ENCODE measurements at places on chromosomes 11 and 22.

DNA sequence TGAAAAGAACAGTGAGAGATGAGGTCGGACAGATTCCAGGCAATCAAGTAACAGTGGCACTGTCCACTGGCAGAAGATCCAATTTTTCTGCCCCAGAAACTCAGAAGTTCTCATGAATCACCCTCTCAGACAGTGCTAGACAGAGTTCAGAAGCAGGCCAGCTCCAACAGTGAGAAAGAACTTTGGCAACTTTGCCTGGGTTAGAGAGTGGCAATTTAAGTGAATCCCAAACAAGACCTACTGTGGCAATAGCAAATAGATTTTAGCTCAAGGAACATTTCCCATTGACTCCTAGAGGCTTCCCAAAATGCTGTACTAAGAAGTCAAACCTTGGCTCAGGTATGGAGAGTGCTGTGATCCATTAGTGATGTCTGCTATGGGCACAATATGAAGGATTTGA is 12.3 kb downstream of the CD44 start:
- no peak for DNase-seq

- no peak for DNase-seq
Observed at GRCh38 chr22:30902496-30903357, 65.8 kb downstream of the MORC2 start.

- no peak for DNase-seq
Observed at GRCh38 chr22:44883011-44883421, 126.8 kb downstream of the PHF21B start.

- DNase-seq = peak; percentile 22
Observed at GRCh38 chr22:26586556-26587325, 3.2 kb downstream of the TPST2 start.

DNA sequence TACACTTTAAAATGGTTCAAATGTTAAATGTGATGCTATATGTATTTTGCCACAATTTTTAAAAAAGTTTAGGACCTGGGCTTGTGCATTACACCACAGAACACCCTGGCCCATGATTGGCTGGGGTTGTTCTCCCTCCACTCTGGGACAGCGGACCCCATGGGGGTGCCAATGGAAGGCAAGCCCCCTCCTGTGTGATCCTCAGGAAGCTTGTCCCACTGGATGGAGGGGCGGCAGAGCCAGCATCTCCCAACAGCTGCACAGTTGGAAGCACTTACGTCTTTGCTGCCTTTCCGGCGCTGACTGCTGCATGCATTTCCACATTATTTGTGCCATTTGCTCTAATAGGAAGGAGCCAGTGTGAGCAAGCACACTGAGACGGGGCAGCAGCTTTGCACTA is 196.5 kb downstream of the SHANK2 start:
- no peak for DNase-seq

DNA sequence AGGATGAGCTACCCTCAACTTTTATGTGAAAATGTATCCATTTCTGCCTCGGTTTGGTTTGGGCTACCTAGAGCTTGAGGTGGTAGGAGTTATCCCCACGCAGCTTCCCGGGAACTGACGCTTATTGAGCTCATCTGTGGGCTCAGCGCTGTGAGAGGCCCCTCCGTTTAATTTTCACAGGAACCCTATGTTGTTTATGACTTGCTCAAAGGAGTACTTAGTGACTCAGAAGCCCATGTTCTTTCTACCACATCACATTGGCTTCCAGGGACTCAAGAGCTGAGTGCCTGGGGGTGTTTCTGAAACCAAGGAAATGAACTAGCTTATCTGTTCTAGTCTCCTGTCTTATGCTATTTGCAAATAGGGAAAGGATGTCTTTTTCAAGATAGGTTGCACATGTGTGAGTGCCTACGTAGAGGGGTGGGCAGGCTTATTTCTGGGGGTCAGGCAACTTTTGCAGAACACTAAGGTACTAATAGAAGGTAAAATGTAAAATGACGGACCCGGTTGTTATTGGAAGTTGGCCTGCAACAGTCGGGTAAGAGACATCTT is 40.5 kb downstream of the MICAL2 start:
- DNase-seq = peak; percentile 76

GRCh38 chr11:126491092-126491491 is 135.6 kb downstream of the ST3GAL4 start:
- no peak for DNase-seq

GRCh38 chr11:20963596-20963995 is 294.2 kb downstream of the NELL1 start:
- no peak for DNase-seq

DNA sequence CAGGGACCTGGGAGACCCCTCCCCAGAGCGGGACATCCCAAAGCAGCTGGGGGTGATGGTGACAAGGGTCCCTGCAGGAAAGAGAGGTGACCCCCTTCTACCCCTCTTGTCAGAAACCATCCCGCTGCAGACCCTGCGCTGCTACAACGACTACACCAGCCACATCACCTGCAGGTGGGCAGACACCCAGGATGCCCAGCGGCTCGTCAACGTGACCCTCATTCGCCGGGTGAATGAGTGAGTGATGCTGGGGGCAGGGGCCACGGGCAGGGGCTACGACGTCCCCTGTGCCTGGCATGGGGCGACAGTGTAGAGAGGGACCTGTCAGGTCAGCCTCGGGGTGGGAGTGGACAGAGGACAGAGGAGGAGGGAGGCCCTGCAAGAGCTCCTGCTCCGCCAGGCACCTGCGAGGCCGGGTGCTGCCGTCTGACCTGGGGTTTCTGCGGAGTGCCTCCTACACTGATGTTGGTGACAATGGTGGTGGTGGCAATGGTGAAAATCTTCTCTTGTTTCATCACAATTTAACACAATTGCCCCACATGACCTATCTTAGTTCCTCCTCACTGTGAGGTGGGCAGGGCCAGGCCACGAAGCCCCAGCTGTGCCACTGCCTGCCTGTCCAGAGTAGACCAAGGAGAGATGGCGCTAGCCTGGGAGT is 9.8 kb downstream of the CSF2RB start:
- no peak for DNase-seq

DNA sequence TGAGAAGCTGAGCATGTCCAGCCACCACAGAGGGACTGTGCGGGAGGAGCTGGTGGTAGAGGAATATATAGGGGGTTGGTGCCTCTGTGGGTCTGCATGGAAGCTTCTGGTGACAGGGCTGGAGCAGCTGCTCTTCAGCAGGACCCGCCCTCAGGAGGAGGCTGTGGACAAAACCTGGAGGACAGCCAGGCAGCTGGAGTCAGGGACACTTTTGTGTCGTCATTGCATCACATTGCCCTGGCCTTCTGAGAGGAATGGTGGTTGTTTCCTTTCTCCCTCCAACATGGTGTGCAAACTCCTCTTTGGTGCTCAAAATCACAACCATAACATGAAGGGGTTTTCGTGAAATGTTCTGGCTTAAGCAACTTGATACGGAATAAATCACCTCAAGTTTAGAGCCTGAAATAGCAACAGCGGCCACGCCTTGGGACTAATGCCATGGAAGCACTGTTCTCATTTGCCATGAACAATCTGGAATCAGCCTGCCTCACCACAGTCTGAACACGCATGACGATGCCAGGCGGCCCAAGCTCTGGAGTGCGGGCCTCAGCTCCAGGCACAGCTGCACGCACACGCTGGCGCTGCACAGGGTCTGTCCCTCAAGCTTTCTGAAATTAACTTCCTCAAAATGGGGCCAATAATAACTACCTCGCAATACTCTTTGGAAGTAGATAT is 17.1 kb upstream of the CSRP3 start:
- DNase-seq = no peak

- DNase-seq = no peak
Observed at GRCh38 chr22:49100773-49101172, 726.9 kb downstream of the BRD1 start.

GRCh38 chr11:35682230-35683173 is 19.9 kb downstream of the TRIM44 start:
- DNase-seq = peak; percentile 40

DNA sequence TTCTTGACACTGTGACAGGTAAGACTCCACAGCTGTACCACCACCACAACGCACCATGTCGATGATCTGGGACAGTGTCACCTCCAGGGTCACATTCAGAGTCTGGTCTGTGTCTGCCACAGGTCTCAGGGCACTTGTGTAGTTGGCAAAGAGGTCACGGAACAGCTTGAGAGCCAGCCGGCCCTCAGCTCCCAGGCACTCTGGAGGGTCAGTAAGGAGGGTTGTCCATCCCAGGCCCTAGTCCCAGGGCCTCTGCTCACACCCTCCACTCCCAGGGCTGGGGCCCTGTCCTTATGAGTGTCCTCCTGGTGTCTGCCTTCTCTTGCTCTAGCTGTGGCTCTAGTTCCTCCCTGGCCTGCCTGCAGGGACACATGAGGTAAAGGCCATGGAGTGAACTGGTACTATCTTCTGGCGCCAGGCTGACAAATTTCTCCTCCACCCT is 1.4 kb downstream of the CHRNA10 start:
- no peak for DNase-seq

GRCh38 chr11:74877132-74877531 is 71.8 kb downstream of the XRRA1 start:
- DNase-seq = peak; percentile 40
